ENCODE measurements at places on chromosomes 2 and 18. TPM values are rescaled to one million over a fixed set of nuclear protein-coding genes. Genes with fewer than 3 reads are reported as not detected.

DNA sequence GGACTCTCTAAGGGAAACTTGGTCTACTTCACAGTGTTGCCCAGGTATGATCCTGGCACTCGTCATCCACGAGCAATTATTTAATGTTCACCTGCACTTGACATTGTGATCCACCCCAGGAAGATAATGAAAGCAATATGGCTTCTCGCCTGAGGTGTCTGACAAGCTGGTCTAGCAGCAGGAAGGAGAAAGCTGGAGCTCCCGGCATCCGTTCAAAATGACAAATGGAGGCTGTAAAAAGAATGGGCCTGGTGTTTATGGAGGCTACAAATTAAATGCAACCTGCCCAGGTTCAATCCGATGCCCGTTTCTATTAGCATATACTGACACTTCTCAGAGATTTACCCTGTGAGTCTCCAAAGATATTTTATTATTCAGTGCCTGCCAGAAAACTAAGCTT, 317.6 kb downstream of the CTNNA2 start:
- H3K27ac ChIP-seq: no peak overlapping the region
- H3K36me3 ChIP-seq: no peaks in the 10 kb centered on the region
- no peak for DNase-seq
- H3K4me3 ChIP-seq: no peak overlapping the region
- H3K4me1 ChIP-seq: peaks cover 8% of the 10 kb centered on the region
- H3K27me3 ChIP-seq: no peaks in the 10 kb centered on the region

- DNase-seq: no peak
- peaks cover 4% of the 10 kb centered on the region for H3K27me3 ChIP-seq
- no peaks in the 10 kb centered on the region for H3K36me3 ChIP-seq
- peaks cover 5% of the 10 kb centered on the region for H3K4me1 ChIP-seq
- no peak overlapping the region for H3K4me3 ChIP-seq
- H3K27ac ChIP-seq: no peak overlapping the region
These were observed 83.8 kb downstream of the DOCK10 start for GRCh38 chr2:224958462-224958857.

The CARF gene
- total RNA-seq: 16.8 TPM

The ZSWIM2 gene
- total RNA-seq: not detected
